ENCODE measurements at places on chromosomes 7 and 10.
A peak's percentile ranks its signal among the peaks of the same experiment; 100 is the strongest.

DNA sequence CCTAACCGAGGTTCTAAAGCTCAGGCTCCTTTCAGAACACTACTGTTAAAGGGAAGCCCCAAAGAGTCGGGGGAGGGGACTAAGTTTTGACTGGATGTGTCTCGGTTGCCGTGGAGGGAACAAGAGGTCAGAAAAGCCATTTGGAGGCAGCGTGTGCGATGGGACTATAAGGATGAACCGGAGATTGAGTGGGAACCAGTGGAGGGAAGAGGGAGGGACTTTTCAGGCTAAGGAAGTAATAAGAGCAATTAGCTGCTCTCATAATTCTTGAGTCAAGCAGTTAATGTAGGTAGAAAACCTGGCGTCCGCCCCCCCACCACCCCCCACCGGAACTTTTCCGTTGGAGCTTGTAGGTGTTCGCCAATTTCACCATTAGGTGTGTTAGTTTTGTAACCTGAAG, 491 bp upstream of the AKAP9 start:
- peak; percentile 9 for DNase-seq

DNA sequence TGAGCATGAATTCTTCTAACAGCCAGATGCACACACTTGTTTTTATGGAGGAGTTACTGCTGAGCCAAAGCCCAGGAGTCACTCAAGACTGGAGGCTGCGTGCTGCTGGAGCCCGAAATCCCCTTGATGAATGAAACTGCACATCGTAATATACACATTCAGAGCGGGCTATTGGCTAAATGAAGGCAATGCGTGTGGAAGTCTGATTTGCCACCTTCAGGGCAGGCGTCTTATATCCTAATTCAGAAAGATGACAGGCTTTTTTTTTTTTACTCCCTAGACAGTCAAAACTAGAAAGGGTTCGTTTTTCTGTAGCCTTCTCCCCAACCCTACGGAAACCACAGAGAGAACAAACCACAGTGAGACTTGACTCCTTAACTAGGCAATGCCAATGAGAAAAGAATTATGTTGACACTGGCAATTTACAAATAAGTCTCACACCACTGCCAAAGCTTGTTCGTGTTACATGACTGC, 227.2 kb upstream of the KLF14 start:
- peak; percentile 82 for DNase-seq

DNA sequence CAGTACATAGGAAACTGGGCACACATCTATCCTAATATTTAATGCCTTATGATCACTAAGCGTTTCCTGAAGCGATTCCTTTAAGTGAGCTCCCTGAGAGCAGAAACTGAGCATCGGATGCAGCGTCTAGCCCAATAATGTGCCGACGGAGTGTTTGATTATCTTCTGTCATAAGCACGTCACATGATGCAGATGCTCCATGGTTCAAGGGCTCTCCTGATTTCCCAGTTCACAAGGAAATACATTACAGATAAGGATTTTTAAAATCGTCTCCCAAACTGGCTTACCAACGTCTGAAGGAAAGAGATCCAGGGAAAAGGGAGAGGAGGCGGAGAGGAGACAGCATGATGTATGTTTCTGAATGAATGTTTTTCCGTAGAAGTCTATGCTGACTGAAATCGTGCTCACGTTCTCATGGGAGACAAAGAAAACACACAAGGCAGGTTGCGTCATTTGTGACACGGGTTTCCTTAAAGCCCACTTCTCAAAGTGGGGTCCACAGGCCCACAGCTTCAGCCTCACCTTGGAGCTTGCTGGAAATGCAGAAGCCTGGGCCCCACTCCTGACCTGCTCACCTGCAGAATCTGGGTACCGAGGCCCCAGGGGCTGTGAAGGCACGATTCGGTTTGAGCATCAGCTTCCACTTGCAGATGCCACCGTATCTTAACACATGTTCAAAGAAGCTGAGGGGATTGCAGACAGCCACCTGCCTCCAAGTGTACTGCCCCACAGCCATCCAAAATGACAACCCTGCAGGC, 21.5 kb upstream of the INSIG1 start:
- DNase-seq, result no peak

GRCh38 chr7:41351091-41351490, 351.8 kb downstream of the INHBA start:
- no peak for DNase-seq

DNA sequence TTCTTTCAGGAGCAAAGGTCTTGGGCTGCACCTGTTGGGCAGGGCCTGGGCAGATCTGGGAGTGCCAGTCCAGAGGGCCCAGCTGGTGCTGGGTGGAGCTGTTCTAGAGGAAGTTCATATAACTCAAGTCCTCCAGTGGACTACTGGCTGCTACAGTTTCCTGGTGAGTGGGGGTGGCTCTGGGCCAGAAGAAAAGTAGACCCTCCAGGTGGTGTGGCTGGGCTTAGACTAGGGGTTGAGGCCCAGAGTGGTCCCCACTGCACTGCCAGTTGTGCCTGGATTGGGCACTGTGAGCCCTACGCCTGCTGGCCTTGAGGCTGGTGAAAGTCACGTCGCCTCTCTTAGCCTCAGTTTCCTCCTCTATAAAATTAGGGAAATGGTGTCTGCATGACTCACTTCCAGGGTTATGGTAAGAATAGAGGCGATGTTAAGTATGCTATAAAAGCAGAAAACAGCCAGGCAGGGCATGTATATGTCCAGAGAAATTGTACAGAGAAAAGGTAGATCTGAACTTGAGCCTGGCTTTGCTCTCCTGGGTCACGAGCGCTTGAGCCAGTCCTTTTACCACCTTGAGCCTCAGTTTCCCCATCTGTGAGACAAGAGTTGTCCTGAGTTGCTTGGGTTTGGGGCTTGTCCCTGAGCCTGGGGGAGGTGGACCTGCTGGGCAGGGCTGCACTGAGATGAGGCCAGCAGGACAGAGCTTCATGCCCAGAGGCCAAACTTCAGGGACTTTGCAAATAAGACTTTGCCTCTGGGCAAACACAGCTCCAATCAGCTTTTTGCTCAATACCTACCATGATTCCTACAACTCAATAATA, 3.8 kb upstream of the CLDN3 start:
- DNase-seq, result no peak

- no peak for DNase-seq
Measured at GRCh38 chr7:50660830-50661175, 95.6 kb upstream of the DDC start.

DNA sequence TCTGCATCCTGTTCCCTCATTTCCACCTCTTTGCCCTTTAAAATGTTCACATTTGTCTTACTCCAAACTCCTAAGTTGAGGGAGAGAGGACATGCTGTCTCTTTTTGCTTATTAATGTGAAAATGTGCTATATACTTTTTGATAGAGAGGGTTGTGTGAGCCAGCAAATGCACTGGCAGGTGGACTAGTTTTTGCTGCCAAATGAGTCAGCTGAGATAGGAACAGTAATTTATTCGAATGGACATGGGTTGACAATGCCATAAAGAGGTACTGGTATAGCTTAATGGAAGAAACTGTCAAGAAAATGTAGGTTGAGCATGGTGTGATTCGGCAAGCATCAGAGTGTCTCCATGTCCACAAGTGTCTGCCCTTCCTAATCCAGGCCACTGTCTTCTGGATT, 9.2 kb upstream of the TRUB1 start:
- DNase-seq, result no peak

DNA sequence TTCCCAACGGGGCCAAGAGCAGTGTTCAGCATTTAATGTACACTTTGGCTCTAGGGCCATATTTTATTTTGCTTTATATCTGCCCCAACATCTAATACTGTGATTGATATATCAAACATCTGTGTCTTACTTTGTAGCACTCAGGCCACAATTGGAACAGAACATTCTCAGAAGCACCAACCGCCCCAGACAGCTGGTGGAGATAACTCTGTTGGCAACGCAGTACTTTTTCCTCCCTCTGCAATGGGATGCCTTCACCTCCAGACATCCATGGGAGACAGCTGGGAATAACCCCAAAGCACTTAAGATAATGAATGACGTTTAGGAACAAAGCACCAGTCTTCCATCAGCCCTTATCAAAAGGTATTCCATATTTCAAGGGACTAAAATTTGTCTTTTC, 57.4 kb downstream of the PIP4K2A start:
- no peak for DNase-seq

DNA sequence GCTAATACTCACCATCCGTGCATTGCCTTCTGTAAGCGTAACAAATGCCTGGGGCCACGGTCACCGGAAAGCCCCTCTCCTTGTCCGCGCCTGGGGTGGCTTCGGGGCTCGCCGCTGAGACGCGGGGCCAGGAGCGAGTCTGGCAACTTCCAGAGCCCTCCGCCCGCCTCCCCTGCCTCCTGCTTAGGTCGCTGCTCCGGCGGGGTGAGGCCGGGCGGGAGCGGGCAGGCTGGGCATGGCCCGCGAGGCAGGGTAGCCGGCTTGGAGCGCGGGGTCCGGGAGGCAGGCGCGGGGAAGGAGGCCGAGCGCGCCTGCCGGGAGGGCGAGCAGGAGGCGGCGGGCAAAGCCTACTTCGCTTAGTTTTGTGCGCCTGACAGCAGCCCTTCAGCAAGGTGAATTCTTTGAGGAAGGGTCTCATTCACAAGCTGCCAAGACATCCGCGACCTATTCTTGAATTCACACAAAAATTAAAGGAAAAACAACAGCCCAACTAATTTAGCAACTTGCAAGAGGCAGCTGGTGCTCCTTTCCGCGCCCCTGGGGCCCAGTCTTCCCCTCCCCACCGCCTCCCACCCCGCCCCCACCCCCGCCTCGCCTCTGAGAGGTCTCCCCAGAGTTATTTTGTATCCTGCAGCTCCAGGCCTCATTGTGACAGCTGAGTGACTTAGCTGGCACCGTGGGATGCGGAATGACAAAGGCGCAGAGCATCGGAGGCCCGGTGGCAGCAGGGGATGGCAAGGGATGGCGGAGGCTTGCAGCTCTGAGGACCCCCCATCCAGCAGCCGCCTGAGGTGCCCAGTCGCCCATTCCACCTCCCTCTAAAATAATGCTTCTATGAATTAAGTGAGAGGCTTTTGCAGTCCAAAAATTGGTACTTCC, 12.8 kb upstream of the KAT6B start:
- no peak for DNase-seq

DNA sequence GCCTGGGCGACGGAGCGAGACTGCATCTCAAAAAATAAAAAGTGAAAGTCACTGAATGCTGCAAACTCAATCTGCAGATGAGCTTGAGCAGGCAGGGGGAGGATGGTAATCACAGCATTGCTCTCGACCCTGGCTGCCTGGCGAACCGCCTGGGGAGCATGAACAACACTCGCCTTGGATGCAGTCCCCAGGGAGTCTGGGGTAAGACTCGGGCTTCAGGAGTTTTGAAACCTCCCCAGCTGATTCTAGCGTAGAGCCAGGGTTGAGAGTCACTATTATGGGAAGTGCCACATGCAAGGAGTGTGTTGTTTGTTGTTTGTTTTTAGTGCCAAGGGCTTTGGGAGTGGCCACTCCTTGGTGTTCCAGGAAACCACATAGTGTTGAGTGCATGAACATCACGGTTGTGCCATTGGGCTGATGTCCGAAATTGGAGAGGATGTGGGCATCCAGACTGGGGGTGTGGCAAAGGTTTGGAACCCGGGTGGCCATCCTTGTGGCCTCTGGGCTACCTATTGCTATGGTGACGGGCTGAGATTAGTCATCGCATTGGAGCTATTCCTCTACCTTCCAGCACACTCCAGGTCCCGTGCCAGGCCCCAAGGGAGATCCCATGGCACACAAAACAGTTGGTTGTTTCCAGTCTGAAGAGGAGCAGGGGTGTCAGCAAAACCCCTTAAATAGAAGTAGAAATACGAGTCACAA, 92.6 kb downstream of the RGS10 start:
- DNase-seq, result no peak

GRCh38 chr10:80319725-80320290, 30.4 kb upstream of the MAT1A start:
- DNase-seq, result no peak

- DNase-seq, result no peak
Measured at GRCh38 chr7:47297120-47297519, 284.8 kb downstream of the TNS3 start.

DNA sequence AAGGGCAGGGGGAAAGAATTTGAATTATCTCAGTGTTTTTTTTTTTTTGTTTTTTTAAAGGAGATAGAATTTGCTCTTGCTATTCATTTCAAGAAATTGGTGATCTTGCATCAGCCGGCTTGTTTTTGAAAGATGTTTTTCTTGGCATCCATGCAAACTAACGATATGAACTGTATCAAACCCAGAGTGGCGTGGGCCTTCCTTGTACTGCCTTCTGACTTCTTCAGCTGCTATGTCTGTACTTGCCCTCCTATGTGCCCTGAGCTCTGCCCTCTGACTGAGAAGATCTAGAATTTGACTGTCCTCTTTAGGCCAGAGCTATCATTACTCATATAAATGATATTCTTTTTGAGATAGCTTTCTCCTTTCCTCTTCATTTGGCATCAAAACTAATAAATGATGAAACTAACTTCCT, 183.1 kb downstream of the EXOC4 start:
- DNase-seq, result no peak

DNA sequence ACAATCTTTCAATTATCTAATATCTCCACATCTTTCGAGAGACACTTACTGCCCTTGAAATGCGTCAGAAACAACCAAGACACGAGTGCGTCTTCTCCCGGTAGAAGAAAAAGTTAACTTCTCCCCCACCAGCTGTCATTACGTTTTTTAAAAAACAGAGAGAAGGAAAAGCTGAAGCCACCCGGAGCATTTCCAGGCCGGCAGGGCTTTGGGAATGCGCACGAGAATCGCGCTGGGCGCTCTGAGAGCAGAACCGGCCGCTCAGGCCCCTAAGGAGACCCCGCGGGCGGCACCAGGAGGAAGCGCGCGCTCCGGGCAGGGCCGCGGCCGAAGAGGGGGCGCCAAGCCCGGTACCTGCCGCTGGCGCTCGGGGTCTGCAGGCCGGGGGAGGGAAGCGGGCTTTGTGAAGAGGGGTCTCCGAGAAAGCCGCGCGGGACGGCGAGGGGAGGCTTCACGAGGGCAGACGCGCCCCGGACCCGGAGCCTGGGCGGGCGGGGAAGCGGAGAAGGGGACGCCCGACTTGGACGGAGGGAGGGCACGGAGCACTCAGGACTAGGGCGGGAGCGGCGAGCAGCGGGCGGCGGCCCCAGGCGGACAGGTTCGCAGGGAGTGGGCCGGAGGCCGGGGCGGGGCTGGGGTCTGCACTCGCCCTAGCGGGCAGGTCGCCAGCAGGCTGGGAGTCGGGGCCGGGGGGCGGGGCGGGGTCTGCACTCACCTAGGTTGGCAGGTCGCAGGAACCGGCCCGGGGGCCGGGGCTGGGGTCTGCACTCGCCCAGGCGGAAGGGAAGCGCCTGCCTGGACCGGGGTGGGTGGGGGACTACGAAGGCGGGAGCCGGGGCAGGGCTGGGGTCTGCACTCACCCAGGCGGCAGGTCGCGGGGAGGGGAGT, 932 bp downstream of the ESYT2 start:
- no peak for DNase-seq

GRCh38 chr10:31757831-31758230, 170.8 kb downstream of the ARHGAP12 start:
- DNase-seq, result no peak
